ENCODE measurements at places on chromosomes 5 and 9.

DNA sequence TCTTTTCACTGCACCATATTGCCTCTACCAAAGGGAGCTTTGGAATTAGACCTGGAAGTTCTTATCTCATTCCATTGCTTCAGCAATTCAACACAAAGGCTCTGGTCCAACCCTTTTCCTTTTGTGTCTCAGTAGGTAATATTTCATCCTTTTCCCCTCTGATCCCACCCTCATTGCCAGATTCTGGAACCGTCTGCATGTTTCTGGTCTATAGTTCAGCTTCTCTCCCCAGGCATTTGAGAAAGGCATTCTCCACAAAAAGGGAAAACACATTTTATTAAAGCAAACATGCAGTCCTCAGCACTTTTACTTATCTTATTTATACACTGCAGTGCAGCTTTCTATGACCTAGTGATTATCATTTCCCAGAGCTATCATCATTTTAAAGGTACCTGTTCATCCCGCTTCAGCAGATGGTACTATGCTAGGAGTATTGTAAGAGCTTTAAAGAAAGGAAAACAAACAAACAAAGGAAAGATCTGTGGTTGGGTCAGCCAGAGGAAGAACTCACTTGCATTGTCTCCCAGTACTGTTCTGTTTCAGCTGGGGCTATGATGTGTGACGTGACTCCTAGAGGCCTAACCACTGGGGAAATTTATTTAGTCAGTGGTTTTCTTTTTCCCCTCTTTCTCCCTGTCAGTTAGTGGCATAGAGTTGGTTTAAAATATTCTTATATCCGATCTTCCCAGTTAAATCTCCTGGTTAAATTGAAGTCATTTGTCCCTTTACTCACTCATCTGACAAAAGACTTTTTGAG, 269.2 kb downstream of the TMEM38B start:
- DNase-seq = no peak

- DNase-seq = no peak
Observed at GRCh38 chr5:141928051-141928450, 4.4 kb downstream of the DELE1 start.

- DNase-seq = no peak
Observed at GRCh38 chr5:109700516-109701153, 10.9 kb downstream of the MAN2A1 start.

GRCh38 chr5:76351577-76351976, 51.5 kb upstream of the IQGAP2 start:
- no peak for DNase-seq

DNA sequence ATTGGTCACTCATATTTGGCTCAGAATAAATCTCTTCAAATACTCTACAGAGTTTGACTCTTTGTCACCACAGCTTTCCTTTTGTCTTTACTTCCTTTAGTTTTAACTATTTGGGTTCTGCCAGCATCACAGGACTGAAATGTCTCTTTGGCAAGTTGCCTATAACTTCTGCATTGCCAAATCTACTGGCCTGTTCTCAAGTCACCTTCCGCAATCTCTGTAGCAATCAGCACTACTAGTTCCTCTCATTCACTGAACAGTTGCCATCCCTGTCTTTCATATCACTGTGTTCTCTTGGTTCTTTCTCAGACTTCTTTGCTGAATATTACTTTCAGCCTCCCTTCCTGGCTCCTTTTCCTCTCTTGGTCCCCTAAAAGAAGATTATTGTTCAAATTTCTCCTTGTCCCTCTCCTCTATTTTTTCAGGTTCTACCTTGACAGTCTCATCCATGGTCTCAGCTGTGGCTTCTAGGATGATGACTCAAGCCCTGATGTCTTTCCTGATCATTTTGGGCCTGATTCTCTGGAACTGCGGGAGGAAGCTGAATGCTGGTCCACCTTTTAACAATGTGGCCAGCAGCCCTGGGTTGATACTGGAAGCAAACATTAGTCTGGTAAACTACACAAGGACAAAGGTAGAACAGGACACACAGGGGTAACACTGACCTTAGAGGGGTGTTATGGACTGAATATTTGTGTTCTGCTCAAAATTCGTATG, 44.0 kb upstream of the LIFR start:
- no peak for DNase-seq

DNA sequence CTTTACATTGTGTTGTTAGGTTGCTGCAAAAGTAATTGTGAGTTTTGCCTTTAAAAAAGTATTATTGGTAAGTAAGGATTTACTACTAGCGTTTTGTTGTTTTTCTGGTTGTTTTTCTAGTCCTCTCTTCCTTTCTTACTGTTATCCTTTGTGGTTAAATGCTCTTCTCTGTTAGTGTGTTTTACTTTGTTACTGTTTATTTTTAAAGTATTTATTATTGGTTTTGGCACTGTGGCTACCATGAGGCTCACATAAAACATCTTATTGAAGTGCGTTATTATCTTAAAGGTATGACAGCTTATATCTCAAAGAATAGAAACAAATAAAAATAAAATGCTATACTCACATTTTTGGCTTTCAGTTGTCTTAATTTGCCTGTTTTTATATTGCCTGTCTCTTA, 17.6 kb downstream of the DMXL1 start:
- DNase-seq = no peak

GRCh38 chr9:16970321-16970720, 99.9 kb upstream of the BNC2 start:
- DNase-seq = no peak

- no peak for DNase-seq
Observed at GRCh38 chr5:73122875-73123810, 2.8 kb downstream of the TMEM171 start.

DNA sequence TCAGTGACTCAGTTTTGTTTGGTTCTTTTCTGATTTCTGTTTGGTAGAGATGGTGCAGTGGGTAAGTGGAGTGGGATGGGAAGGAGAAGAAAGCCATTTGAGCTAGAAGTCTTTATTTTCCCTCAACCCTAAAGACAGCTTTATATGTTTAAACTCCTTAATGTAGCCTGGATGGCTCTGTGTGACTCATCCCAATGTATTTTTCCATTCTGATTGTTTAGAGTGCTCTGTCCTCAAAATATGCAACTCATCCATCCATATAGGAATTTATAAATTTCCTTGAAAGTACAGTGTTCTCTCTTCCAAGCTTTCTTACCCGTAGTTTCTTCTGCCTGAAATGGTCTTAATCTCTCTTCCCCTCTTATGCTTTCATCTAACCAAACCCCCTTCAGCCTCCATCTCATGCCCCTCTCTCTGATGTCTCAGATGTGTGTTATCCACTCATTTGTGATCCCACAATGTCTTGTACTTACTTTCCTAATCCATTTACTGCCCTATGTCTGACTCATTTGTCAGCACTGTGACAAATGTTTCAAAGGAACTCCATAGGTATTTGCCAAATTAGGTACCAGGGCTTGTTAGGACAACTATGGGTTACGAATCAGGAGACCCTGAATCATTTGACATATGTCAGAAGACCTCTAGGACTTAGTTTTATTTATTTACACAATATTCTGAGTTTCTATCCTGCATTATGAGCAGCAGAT, 217.5 kb upstream of the SGCD start:
- no peak for DNase-seq

DNA sequence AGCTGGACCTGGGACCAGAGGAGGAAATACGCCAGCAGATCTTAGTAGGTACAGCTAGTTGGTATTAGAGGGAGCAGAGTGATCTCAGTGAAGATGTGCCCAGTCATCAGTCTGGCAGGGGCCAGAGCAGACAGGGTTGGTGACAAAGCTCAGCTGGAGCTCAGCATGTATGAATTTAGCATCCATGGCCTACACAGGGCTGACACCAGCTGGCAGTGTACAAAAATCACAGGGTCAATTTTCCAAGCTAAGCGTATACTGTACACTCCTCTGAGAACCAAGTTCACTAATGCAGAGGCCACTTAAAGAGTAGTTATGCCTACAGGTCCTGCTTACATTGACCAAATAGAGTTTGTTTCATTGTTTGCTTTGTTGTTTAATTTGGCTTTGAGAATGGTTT, 146.6 kb downstream of the SLC24A2 start:
- DNase-seq = no peak

GRCh38 chr5:61617039-61617438, 285.0 kb downstream of the ZSWIM6 start:
- no peak for DNase-seq

DNA sequence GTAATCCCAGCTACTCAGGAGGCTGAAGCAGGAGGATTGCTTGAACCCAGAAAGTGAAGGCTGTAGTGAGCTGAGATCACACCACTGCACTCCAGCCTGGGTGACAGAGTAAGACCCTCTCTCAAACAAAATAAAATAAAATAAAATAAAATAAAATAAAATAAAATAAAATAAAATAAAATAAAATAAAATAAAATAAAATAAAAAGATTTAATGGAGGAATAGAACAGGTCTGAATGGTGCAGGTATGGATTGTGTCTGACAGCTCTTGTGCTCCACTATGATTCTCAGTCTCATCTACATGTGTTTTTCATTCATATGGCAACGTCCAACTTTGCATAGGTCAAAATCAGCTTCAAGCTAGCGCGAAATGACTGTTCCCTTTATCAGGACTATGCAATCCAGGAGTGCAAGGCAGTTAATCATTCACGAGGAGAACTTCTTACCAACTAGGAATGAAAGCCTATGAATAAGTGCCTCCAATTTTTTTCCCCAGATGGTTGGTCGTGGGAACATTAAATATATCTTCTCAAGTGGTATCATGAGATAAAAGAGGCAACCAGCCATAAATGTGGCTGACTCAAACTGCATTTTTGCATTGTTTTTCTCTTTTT, 1392.3 kb upstream of the CDH9 start:
- DNase-seq = no peak
